ENCODE measurements at places on chromosomes 6 and 20. TPM values are rescaled to one million over a fixed set of nuclear protein-coding genes. Genes with fewer than 3 reads are reported as not detected.

- no peak for DNase-seq
These were observed 91.5 kb upstream of the SASH1 start for GRCh38 chr6:148250975-148251685.

Gene COL12A1
- 441 TPM for total RNA-seq

DNA sequence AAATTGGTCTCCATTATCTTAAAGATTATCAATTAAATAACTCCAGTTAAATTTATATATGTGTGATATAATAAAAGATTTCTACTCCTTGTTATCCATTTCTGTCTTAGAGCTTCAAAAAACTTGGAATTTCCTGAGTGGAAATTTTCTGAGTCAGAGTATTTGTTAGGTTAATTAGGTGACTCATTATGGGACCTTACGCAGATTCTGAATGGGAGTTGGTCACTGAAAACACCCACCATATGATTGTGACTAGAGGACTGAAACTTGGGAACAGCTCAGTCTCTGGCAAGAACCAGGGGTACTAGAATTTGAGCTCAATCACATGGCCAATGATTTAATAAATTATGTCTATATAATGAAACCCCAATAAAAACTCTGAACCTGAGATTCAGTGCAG is 125.4 kb upstream of the HMGCLL1 start:
- no peak for DNase-seq

Gene CCN6
- not detected for total RNA-seq

- DNase-seq: no peak
These were observed 250.4 kb downstream of the CDH4 start for GRCh38 chr20:61502433-61502832.

GRCh38 chr20:39547546-39548408 is 585.6 kb downstream of the DHX35 start:
- no peak for DNase-seq

DNA sequence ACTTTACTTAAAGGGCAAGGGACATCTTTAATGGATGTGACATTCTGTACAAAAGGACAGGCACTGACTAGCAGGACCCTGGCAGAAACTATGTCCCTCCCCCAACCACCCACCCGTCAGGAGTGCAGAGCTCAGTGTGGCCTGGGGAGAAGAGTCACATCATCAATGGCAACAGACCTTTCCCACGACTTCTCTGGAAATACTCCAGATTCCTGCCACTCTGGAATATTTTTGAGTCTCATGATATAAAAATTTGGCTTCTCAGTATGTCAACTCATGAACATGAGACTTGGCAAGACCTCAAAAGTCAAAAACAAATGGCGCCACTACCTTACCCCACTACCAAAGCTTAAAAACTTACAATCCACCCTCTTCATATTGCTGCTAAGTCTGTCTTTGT is 118.3 kb downstream of the SLC23A2 start:
- DNase-seq: no peak

Gene PKHD1
- 0.66 TPM for total RNA-seq

GRCh38 chr6:88945415-88946008 is 17.9 kb downstream of the RNGTT start:
- no peak for DNase-seq

- DNase-seq: no peak
These were observed 64.9 kb downstream of the LAMA4 start for GRCh38 chr6:112189494-112189893.

DNA sequence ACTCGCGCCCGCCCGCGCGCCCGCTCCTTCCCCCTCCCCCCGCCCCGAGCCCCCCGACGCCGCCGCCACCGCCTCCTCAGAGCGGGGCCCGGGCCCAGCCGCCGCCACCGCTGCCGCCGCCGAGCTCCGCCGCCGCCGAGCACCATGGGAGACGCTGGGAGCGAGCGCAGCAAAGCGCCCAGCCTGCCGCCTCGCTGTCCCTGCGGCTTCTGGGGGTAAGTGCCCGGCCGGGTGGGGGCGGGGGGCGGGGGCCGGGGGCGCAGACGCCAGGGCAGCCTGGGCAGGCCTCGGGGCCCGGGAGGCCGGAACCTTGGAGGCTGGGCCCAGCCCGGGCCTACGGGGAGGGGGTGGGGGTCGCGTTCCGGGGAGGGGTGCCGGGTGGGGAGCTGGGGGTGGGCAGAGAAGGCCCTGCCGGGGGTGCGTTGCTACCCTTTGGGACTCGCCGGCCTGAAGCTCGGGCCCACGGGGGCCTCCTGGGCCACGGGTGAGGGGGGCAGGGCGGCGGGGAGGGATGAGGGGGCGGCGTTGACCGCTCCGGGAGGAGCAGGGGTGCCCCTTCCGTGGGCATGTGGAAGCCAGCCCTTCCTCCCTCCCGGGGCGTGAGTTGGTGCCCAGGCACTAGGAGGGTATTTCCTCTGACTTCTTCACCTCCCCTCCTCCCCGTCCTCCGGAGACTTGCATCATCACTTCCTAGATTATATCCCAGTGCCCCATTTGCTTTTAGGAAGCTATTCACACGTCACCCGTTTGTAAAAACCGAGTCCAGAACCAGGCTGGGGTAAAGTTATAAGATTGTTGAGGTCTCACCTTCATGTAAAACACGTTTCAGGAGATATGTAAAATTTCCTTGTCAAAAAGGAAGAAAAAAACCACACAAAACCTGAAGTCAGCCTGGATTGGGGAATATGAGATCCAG is 533 bp downstream of the ZFAND3 start:
- DNase-seq: peak; percentile 47

- no peak for DNase-seq
These were observed 21.4 kb downstream of the TTBK1 start for GRCh38 chr6:43264599-43265145.

Measured in breast epithelium (tissue), 4 donors.